Immature natural killer cell (primary cell): ENCODE measurements at places on chromosomes 3 and 15. TPM values are rescaled to one million over a fixed set of nuclear protein-coding genes. Genes with fewer than 3 reads are reported as not detected.

FAM3D gene
- polyA plus RNA-seq = not detected

DNA sequence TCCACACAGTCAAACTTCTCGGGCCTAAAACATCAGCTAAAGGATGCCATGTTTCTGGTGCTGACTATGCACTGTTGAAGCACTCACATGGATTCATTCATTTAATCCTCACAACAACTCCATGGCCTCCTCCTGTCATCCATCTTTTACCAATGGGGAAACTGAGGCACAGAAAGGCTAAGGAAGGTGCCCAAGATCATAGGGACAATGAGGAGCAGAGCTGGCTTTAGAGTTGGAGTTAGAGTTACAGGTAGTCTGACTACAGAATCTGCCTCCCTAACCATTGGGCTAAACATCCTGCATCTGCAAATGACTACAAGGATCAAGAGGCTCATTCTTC lies 111.6 kb downstream of the IQSEC1 start:
- peak overlapping the region; percentile 29 for H3K27ac ChIP-seq
- H3K4me3 ChIP-seq = no peak overlapping the region
- peaks cover 99% of the 10 kb centered on the region for H3K4me1 ChIP-seq
- H3K36me3 ChIP-seq = peaks cover 6% of the 10 kb centered on the region
- no peak for DNase-seq

KBTBD13 gene
- not detected for polyA plus RNA-seq

DNA sequence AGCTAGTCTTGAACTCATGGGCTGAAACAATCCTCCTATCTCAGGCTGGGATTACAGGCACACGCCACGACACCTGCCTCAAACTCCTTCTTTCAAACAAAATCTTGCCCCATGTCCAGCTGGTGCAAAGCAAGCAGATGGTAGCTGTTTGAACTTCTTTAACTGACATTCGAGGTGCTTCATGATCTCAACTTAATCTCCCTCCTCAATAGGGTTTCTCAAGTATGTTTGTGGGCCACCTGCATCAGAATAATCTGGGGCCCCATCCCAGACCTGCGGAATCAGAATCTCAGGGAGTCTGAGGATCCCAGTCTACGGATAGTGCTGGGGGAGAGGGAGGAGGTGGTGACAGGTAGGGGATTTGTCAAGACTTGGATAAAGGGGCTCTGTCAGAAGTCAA lies 20.9 kb upstream of the TRH start:
- H3K27me3 ChIP-seq = peaks cover 7% of the 10 kb centered on the region
- DNase-seq = no peak
- no peaks in the 10 kb centered on the region for H3K4me1 ChIP-seq
- no peak overlapping the region for H3K27ac ChIP-seq
- H3K36me3 ChIP-seq = no peaks in the 10 kb centered on the region
- H3K4me3 ChIP-seq = no peak overlapping the region

BFSP2 gene
- not detected for polyA plus RNA-seq

GRCh38 chr15:94258246-94258645 lies 26.9 kb downstream of the MCTP2 start:
- peak overlapping the region; percentile 92 for H3K27ac ChIP-seq
- H3K27me3 ChIP-seq = peaks cover 2% of the 10 kb centered on the region
- H3K4me1 ChIP-seq = peaks cover 95% of the 10 kb centered on the region
- peak overlapping the region; percentile 49 for H3K4me3 ChIP-seq

DNA sequence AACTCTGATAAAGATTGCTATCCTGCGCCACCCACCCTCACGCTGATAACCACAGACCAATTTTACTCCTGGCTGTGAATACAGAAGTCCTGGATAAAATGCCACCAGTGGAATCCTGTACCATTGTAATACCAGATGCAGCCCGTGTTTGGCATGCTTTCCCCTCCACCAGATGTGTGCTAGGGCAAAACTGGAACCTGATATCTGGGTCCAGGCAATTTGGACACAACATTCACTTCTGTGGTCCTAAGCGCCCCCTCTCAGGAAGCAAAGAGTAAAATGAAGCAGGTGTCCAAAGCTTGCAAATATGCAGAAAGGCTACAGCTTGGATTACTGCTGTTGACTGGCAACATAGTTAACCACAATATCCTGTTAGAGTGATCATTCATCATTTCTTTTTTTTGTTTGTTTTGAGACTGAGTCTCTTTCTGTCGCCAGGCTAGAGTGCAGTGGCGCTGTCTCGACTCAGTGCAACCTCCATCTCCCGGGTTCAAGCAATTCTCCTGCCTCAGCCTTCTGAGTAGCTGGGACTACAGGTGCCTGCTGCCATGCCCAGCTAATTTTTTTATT lies 32.8 kb downstream of the LOXL1 start:
- H3K27me3 ChIP-seq = peaks cover 2% of the 10 kb centered on the region
- H3K4me1 ChIP-seq = peaks cover 13% of the 10 kb centered on the region
- H3K36me3 ChIP-seq = no peaks in the 10 kb centered on the region
- H3K27ac ChIP-seq = no peak overlapping the region
- no peak overlapping the region for H3K4me3 ChIP-seq

PPP2R3A gene
- 0.06 TPM for polyA plus RNA-seq

WWTR1 gene
- polyA plus RNA-seq = not detected

SLC9C1 gene
- not detected for polyA plus RNA-seq

- no peaks in the 10 kb centered on the region for H3K36me3 ChIP-seq
- peaks cover 7% of the 10 kb centered on the region for H3K27me3 ChIP-seq
- DNase-seq = no peak
- H3K4me3 ChIP-seq = no peak overlapping the region
Observed at GRCh38 chr15:94004697-94005096, 226.7 kb upstream of the MCTP2 start.

- DNase-seq = no peak
- H3K36me3 ChIP-seq = no peaks in the 10 kb centered on the region
Observed at GRCh38 chr3:64903006-64903405, 215.2 kb upstream of the ADAMTS9 start.

- no peak overlapping the region for H3K4me3 ChIP-seq
- H3K36me3 ChIP-seq = no peaks in the 10 kb centered on the region
- H3K27me3 ChIP-seq = peaks cover 3% of the 10 kb centered on the region
- no peaks in the 10 kb centered on the region for H3K4me1 ChIP-seq
Observed at GRCh38 chr3:7847021-7847420, 654.6 kb upstream of the LMCD1 start.

TIPARP gene
- 32.6 TPM for polyA plus RNA-seq

- H3K27ac ChIP-seq = no peak overlapping the region
- no peaks in the 10 kb centered on the region for H3K4me1 ChIP-seq
- no peaks in the 10 kb centered on the region for H3K27me3 ChIP-seq
- no peaks in the 10 kb centered on the region for H3K36me3 ChIP-seq
Observed at GRCh38 chr3:87837076-87837475, 221.7 kb downstream of the CGGBP1 start.

- H3K36me3 ChIP-seq = no peaks in the 10 kb centered on the region
- H3K4me1 ChIP-seq = no peaks in the 10 kb centered on the region
- peaks cover 2% of the 10 kb centered on the region for H3K27me3 ChIP-seq
- no peak overlapping the region for H3K4me3 ChIP-seq
Observed at GRCh38 chr3:29178809-29179793, 101.8 kb upstream of the RBMS3 start.

- peaks cover 47% of the 10 kb centered on the region for H3K4me1 ChIP-seq
- H3K27me3 ChIP-seq = no peaks in the 10 kb centered on the region
- H3K36me3 ChIP-seq = no peaks in the 10 kb centered on the region
- H3K27ac ChIP-seq = no peak overlapping the region
Observed at GRCh38 chr15:52491472-52491871, 37.2 kb downstream of the MYO5A start.

DNA sequence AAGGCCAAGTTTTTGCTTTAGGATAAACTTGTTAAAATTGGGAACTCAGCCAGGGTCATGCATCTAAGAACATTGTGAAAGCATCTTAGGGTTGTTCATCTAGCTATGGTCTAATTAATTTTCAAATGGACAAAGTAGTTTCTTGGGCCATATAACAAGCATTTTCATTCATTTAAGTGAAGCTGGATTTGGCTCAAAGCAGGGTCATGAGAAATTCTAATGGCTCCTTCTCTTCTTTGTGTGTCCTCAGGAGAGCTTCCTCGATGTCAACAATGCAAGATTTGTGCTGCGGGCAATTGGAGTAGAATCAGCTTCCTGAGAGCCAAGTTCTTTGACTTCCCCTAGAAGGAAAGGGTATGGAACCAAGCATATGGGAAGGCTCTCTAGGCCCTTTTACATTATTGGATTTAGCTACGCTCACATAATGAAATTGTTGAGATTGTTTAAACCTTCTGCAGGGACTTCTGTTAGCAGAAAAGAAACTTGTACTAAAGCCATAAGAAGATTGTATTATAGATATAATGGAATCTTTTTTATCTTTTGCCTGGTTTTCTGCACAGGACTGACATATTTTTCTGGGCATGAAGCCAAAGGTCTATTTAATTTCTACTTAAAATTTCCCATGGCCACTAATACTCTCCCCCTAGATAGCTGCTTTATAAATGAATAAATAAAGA lies 1.8 kb upstream of the SAMMSON start:
- H3K36me3 ChIP-seq = no peaks in the 10 kb centered on the region
- DNase-seq = no peak
- no peaks in the 10 kb centered on the region for H3K27me3 ChIP-seq
- H3K4me3 ChIP-seq = no peak overlapping the region

GRCh38 chr3:48353987-48354386 lies 18.0 kb upstream of the FBXW12 start:
- no peak overlapping the region for H3K27ac ChIP-seq
- H3K4me3 ChIP-seq = no peak overlapping the region
- DNase-seq = no peak
- H3K4me1 ChIP-seq = no peaks in the 10 kb centered on the region
- no peaks in the 10 kb centered on the region for H3K36me3 ChIP-seq
- no peaks in the 10 kb centered on the region for H3K27me3 ChIP-seq

PCNP gene
- 113 TPM for polyA plus RNA-seq

ZNF621 gene
- polyA plus RNA-seq = 0.66 TPM

- H3K4me1 ChIP-seq = no peaks in the 10 kb centered on the region
- H3K36me3 ChIP-seq = no peaks in the 10 kb centered on the region
- no peak overlapping the region for H3K4me3 ChIP-seq
- peak; percentile 40 for DNase-seq
- no peak overlapping the region for H3K27ac ChIP-seq
Observed at GRCh38 chr3:176939022-176939817, 258.1 kb downstream of the TBL1XR1 start.

- no peak within 1 kb of the TSS for H3K27ac ChIP-seq
- DNase-seq = no peak
- no peak within 1 kb of the TSS for H3K4me3 ChIP-seq
- peaks cover 4% of the 10 kb centered on the region for H3K27me3 ChIP-seq
- no peaks in the 10 kb centered on the region for H3K36me3 ChIP-seq
Observed at GRCh38 chr3:122055215-122055614, at the start of gene CD86. CD86 (plus strand) TSS chr3:122055362; CDS start chr3:122055490, 128 bp downstream.

GRCh38 chr15:49628379-49628778 lies 7.5 kb downstream of the DTWD1 start:
- peaks cover 8% of the 10 kb centered on the region for H3K4me1 ChIP-seq
- peaks cover 2% of the 10 kb centered on the region for H3K27me3 ChIP-seq
